ENCODE measurements at places on chromosomes 2 and 18. TPM values are rescaled to one million over a fixed set of nuclear protein-coding genes. Genes with fewer than 3 reads are reported as not detected.

CHRNA1 gene
- total RNA-seq, result 11.3 TPM

CFC1 gene
- total RNA-seq, result not detected

RAPGEF4 gene
- 8.8 TPM for total RNA-seq

MYO3B gene
- not detected for total RNA-seq

DSC2 gene
- not detected for total RNA-seq

All from endothelial cell of umbilical vein (primary cell).